ENCODE measurements at places on chromosomes 5 and 9.

DNA sequence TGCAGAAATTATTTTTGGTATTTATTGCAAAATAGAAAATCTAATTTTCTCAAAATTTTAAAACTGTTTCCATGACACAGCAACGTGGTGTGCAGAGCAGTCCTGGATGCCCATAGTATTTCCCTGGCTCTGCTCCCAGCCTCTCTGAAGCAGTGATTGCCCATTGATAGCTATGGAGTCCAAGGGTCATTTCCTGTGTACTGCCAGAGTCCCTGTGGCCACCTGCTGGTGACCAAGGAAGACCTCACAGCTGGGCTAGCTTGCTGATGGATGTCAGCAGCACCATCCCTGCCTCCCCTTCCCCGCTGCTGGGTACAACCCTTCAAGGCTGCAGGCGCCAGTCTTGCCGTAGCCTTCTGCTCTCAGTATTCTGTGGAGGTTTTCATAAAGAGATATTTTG lies 184.1 kb downstream of the DIRAS2 start:
- no peak for DNase-seq

DNA sequence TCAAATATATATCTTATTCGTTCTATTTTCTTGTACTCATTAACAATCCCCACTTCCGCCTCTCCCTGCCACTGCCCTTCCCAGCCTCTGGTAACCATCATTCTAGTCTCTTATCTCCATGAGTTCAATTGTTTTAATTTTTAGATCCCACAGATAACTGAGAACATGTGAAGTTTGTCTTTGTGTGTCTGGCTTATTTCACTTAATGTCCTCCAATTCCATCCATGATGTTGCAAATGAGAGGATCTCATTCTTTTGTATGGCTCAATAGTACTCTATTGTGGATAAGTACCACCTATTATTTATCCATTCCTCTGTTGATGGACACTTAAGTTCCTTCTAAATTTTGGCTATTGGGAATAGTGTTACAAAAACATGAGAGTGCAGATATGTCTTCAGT lies 17.2 kb upstream of the CMYA5 start:
- DNase-seq = no peak

GRCh38 chr9:75907329-75907728 lies 16.9 kb downstream of the PCSK5 start:
- no peak for DNase-seq

- DNase-seq = no peak
Measured at GRCh38 chr9:129383561-129384490, 205.8 kb upstream of the IER5L start.

DNA sequence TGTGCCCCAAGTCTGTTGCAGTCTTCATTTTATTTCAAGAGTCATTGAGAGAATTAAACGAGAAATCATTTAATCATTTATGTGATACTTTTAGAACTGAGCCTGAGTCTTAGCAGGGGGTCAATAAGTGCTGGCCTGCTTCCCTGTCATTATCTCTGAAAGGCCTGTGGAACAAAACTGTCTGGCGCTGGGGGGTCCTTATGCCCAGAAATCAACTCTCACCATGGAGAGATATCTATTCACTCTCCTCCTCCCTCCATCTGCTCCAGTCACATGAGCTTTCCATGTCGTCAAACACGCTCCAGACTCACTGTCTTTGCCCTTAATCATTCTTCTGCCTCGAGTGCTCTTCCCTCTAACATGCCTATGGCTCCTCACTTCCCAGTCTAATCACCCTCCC lies 136.8 kb downstream of the ESM1 start:
- no peak for DNase-seq

- DNase-seq = no peak
Measured at GRCh38 chr9:16743375-16743774, 127.1 kb downstream of the BNC2 start.

GRCh38 chr5:173630724-173631365 lies 14.4 kb upstream of the BOD1 start:
- no peak for DNase-seq

GRCh38 chr5:165026971-165027370 lies 1521.6 kb downstream of the MAT2B start:
- no peak for DNase-seq

DNA sequence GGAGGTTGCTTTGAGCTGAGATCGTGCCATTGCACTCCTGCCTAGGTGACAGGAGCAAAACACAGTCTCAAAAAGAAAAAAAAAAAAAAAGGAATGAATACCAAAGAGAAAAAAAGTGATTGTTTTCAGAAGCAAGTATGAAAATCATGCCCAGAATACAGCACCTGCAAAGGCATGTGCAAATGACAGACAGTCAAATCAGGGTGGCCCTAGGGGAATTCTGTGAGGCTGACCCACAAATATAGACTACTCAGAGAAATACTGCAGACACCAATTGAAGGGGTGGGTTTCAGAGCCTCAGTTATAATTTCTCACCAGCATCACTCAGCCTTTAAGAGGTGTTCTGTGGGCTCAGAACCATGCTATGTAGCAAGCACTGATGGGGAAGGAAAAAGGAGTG lies 28.6 kb downstream of the DCAF12 start:
- no peak for DNase-seq

DNA sequence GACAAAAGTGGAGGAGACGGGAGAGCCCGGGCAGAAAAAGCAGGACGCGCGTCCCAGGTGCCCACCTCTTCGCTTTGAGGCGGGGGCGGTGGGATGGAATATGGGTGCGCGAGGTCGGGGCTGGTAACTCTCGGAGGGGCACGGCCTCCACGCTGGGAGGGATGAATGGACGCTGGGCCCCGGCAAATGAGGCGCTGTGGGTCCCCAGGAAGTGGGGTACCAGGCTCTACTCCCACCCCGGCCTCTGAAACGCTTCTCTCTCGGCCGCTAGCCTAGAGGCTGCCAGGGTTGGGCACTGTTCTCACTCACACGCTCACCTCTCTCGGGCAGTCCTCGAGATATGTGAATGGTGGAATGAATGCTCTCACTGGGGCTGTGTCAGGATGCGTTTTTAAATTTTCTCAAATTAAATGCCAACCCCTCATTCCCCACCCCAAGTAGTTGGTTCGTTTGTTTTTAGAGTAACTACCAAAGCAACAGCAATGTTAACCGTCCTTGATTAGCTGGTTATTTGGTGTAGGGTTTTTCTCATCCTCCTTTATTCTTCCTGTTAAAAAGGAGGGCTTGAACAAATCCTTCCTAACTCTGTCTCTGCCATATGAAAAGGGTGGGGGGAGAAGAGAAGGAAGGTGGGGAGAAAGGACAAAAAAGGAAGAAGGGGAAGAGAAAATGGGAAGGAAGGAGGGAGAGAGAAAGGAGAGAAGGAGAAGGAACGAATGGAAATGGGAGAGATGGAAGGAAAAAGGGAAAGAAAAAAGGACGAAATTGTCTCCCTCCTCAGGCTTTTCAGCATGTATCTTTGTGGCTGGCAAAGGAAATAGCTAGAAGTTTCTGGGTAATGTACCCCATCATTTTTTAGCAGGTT lies 1.3 kb upstream of the EBF1 start:
- no peak for DNase-seq

GRCh38 chr5:82551840-82552385 lies 273.8 kb upstream of the RPS23 start:
- DNase-seq = no peak

DNA sequence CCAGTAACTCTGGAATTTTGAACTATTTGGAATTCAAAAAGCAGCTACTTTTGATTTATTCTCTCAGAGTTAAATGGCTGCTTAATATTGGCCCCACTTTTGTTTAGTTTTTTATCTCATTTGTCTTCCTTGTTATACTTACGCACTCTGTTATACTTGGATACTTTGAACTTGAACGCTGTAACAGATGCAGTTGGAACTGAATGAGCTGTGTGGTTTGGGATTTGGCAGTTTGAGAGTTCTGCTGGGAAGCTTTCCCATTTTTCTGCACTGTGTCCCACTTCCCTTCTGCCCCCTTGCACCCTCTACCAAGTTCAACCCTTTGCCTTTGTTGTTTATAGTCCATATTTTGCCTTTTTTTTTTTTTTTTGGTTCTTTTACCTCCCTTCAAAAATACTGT lies 3.8 kb downstream of the RHOBTB3 start:
- DNase-seq = no peak

DNA sequence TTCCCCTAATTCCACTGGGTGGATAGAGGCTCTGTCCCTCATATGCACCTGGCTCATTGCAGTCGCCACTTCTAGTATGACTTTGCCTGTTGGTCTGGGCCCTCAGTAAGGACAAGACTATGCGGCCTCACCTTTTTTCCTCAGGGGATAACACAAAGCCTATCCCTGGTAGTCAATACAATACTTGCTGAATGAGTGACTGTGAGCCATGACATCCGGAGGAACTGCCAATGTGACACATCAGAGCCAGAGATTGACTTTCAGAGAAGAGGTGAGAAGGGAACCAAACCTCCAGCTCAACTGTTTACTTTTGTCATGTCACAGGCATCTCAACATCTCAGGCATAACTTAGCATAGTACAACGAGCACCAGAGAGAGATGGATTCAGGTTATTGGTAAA lies 371.3 kb downstream of the DMRT2 start:
- DNase-seq = no peak

DNA sequence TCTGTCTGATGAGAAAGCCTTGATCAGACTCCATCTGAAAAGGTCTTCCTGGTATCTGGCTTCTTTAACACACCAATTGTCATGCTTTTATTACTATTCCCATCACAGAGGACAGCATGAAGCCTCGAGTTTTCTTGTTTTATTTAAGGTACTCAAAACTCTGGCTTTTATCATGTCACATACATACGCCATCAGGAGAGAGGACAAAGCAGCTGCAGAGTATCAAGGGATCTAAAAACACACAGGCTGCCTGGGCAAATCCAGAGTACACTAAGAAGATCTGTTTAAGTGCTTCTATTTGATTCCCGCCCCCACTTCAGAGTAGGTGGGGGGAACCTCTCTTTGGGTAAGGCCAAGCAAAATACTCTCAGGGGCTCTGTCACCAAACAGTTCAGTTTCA lies 277.2 kb downstream of the SPOCK1 start:
- no peak for DNase-seq

DNA sequence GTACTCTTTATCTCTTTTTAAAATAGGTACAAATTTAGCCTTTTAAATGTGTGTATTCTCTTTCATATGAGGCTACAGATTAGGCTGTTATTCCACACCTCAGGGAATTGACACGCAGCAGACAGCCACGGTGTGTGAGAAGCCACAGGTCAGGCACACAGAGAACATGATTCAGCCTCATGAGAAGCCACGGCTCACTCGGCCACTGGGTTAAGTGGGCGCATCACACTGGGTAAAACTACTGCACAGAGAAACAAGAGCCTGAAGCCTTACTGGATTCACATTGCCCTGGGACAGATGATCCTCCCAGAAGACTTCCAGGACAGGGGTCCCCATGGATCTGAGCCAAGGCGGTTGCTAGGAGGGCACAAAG lies 28.2 kb downstream of the LPCAT1 start:
- DNase-seq = no peak

GRCh38 chr5:3010953-3011763 lies 259.7 kb upstream of the IRX2 start:
- DNase-seq = no peak

GRCh38 chr5:109744261-109744660 lies 54.5 kb downstream of the MAN2A1 start:
- no peak for DNase-seq
